ENCODE measurements at places on chromosomes 1 and 21.
A peak's percentile ranks its signal among the peaks of the same experiment; 100 is the strongest.

GRCh38 chr1:169623132-169623926, 6.6 kb downstream of the SELP start:
- DNase-seq: no peak

GRCh38 chr1:228339766-228340685, 66.6 kb downstream of the TRIM11 start:
- DNase-seq: no peak

GRCh38 chr1:84478876-84479868, at the start of gene RPF1:
Gene RPF1, plus strand, starts transcription at chr1:84479266. Its CDS starts 16 bp downstream, at chr1:84479282.
- DNase-seq: peak; percentile 96

GRCh38 chr1:228011721-228012311, 5.0 kb downstream of the WNT3A start:
- no peak for DNase-seq

GRCh38 chr1:215243345-215244054, 161.0 kb downstream of the KCNK2 start:
- DNase-seq: no peak

DNA sequence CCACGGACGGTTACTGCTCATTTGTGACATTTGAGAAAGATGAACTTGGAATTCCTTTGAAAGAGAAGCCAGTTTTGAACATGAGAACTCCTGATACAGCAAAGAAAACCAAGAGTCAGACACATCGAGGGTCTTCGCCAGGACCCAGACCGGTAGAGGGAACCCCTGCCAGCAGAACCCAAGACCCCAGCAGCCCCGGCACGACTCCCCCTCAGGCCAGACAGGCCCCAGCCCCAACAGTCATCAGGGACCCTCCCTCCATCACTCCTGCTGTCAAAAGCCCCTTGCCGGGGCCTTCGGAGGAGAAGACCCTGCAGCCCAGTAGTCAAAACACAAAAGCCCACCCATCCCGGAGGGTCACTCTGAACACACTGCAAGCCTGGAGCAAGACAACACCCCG, 27.7 kb downstream of the CHAF1B start:
- no peak for DNase-seq

DNA sequence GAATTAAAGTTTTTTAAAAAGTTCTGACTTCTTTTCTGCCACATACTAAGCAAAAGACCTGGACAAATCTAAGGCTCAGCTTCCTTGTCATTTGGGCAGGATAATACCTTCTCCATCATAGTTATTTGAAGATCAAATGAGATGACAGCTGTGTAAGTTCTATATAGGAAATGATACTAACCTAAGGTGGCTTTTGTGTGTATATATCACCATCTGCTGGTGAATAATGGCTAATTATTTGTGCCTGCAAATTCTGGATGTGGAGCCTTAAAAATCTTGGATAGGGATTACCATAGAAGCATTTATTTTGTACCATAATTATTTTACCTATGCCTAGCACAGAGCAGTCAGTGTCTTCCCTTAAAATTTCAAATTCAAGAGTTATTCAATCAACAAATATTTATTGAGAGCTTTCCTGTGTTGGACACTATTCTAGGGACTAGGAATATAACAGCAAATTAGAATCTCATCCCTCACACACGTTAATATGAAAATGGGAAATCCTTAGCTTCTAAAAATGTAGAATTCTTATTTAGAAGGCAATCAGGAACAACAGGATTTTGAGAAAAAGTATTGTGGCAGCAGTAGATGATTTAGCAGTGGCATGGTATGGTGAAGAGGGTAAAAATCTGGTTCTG, 89.8 kb downstream of the TMEM200B start:
- DNase-seq: peak; percentile 31

GRCh38 chr1:62245201-62245600, 50.6 kb downstream of the L1TD1 start:
- no peak for DNase-seq

DNA sequence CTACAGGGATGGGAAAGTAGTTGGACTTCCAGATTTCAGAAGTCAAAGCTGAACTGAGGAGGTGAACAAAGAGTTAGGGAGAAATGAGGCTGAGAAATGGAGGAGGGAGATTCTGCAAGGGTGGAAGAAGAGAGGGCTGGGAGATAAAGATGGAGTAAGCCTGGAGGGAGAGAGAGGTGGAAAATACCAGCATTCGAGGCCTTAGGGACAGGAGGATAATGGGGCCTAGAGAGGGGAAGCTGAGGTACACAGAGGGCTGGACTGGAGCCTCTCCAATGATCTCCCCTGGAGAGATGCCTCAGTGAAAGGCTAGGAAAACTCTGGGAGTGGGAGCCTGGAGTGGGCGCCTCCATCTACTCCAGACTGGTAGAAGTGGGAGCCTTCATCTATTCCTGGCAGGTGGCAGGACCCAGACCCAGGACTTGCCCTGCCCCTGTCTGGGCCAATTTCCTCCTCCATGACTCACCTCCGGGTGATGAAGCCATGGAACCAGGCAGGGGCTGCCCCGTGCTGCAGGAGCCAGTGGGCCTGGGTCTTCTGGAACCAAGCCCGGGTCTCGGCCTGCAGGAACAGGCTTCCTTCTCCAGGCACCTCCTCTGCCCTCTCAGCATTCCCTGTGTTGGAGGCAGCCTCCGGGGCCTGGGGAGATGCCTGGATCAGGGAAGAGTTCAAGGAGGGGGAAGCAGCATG, 1.9 kb downstream of the SH2D2A start:
- DNase-seq: no peak

GRCh38 chr1:84797603-84798002, 95.4 kb downstream of the LPAR3 start:
- no peak for DNase-seq

DNA sequence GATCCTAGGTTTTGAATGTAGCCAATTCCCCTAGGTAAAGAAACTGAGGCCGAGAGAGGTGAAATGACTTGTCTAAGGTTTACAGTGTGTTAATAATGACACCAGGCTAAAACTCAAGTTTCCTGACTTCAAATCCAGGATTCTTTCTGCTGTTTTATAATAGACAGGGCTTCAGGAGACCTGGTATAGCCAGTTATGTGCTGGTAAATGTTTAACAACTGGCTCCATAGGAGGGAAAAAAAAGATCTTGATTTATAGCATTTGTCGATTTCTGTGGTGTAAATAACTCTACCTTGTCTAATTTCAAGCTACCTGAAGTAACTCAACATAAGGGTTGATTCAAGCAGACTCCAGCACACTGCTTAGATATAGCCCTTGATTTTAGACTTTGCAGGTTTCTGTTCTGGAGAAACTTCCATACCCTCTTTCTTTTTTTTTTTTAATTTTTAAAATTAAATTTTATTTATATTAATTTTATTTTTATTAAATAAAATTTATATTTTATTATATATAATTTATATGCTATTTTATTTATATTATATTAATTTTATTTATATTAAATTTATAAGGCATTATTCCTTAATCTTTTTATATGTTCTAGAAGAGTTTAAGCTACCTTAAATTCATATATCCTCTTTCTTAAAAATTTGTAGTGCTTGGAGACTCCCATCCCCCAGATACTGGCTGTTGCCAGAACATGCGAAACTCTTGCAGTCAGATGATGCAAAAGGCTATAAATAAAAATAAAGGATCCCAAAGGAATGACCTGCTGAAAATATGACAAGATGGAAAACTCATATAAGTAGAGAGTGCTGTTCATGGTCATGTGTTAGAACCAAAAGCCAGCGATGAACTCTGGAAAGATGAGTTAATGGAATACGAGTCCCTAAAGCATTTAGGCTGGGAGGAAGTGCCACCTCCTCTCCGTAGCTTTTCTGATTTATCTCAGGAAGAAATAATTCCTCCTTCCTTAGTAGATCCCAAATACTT, 35.4 kb upstream of the SRSF10 start:
- no peak for DNase-seq

DNA sequence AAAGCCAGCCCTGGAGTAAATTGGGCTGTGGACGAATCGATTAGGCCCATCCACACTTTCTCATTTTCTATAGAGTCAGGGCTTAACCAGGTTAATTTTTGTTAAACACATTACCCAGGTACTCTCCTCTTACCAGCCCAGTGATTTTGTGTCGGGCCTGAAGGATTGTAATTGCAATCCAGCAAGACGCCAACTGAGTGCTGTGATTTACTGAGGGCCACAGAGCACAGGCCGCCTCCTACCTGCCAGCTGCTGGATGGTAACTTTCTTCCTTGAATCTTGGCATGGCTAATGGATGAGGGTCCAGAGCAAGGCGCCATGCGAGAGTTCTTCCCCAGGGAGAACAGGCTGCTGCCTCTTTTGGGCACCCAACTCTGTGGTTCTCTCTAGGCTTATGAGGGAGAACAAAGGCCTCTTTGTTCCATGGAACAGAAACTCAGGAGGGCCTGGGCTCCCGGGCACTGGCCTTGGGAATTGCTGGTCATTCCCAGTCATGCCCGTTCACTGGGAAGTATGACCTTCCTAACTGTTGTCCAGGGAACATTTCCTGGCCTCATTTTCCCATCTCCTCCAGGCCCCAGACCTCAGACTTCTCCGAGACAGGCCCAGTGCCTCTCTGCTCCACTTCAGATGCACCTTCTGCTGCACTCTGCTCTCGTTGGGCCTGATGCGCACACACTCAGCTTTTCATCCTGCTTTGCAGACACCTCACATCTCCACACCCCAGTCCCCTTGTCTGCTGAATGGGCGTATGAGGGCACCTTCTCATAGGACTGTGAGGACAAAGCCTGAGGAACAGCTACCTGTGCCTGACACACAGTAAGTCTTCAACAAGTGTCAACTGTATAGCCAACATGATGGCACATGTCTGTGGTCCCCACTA, 57.3 kb downstream of the SYF2 start:
- DNase-seq: no peak

- no peak for DNase-seq
These were observed 2.5 kb downstream of the IFI44 start for GRCh38 chr1:78652019-78652560.

GRCh38 chr1:230068621-230068873, 1.5 kb downstream of the GALNT2 start:
- no peak for DNase-seq

DNA sequence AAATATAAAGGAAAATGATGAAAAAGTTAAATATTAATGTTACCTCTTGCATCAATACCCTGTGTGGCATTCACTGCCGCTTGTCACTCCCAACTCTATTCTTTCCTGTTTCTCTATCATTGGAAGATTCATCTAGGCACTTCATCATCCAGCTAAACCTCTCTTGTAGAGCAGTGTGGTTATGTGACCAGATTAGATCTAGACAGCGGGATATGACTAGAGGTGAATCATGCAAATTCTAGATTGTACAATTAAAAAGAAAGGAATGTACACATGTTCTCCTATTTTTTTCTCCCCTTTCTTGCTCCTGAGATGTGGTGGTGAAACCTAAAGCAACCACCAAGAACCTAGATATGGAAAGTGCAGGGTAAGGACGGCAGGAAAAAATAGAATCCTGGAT, 174.1 kb downstream of the LBR start:
- DNase-seq: no peak

- no peak for DNase-seq
These were observed 12.8 kb downstream of the GRIK3 start for GRCh38 chr1:37021502-37021901.

DNA sequence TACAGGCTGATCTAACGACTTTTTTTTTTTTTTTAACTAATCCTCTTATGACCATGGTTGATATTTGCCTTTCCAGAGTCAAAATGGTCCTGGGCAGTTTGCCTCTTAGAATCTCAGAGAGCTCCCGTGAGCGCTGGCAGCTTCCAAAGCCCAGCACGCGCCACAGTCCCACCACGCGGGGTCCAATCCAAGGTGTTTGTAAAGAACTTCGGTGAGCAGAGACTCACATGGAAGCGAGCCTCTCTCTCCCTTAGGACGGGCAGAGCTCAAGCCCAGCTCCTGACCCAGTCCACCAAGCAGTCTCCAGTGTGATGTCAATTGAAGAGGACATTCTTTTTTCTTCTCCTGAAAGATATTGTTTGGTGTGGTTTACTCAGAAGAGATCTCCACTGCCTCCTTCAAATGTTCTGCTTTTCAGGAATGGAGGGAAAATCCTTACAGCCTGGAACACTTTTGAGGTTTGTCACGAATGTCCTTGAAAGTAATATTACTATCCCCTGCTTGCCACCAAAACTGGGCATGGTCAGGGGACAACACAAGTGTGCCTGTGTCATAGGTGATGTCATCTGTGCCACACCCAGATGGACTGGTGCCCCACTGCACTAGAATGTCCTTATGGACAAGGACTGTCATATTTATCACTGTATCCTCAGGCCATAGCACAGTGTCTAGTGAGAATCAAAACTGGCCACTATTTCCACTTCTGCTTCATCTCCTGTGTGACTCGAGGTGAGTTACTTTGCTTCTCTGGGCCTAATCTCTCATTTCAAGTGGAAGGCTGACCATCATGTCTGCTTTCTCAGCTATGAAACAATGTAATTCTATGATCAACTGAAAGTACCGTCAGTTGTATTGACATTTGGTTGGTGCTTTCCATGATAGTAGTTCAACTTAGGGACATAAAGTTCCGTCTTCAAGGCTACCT, 97.4 kb upstream of the EDEM3 start:
- DNase-seq: no peak

DNA sequence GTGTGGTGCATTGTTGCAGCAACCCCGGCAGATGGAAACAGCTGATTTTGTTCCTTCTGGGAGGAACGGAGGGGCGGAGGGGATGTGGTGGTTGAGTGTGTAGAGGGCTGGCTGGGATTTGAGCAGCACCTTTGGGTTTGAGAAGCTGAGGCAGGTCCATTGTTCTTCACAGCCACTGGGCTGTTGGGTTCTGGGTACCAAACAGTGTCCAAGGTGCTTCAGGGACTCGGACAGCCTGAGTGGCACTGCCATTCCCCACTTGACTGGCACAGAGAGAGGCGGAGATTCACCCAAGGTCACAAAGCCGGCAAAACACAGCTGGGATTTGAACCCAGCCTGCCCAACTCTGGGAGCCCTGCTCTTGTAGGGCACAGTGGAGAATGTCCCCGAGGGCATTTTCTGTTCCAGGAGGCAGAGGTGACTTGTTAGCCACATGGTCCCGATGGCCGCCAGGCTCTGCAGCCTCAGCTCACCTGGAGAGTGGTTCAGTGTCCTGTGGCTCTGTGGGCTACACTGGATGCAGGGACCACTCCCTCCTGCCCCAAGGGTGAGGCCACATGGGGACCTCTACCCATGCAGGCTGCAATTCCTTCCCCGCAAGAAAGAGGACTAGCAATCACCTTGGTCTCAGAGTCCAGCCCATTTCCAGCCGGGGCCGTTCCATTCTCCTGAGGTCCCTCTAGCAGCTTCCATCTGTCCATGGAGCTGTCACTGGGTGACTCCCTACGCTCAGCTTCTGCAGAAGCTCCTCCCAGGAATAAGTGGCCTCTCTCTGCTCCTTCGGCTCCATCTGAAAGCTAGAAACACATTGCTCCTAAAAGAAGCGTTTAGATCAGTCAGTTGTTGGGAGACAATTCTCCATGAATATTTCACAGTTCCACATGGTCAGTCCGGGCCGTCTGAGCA, 31.2 kb upstream of the C1orf174 start:
- no peak for DNase-seq

All from NCI-H510A treated with DMSO at 0.1 percent for 48 hours (cell line).